Effector CD4-positive, alpha-beta T cell (primary cell): ENCODE measurements at places on chromosomes 16 and 17.

- no peak for DNase-seq
Observed at GRCh38 chr17:81651692-81652091, 4.7 kb downstream of the PDE6G start.

DNA sequence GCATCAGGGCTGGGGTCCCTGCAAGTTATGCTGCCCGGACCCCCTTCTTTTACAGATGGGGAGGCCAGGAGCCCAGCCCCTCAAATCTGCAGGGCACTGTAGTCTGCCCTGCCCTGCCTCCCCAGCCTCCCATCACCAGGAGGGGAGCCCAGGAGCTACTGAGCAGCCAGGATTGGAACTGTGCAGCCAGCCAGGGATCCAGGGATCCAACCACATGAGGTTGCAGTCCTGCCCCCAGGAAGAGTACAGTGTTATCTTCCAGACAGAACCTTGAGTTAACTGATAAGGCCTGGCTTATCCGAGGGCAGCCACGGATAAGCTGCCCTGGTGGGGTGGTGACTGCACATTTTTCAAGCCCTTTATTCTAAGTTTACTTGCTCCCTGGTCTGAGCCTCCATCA lies 11.4 kb upstream of the NDRG4 start:
- no peak for DNase-seq

GRCh38 chr17:70622368-70623260 lies 453.3 kb downstream of the KCNJ2 start:
- DNase-seq = no peak

- DNase-seq = peak; percentile 72
Observed at GRCh38 chr16:3074860-3075522, 9.6 kb downstream of the IL32 start.

DNA sequence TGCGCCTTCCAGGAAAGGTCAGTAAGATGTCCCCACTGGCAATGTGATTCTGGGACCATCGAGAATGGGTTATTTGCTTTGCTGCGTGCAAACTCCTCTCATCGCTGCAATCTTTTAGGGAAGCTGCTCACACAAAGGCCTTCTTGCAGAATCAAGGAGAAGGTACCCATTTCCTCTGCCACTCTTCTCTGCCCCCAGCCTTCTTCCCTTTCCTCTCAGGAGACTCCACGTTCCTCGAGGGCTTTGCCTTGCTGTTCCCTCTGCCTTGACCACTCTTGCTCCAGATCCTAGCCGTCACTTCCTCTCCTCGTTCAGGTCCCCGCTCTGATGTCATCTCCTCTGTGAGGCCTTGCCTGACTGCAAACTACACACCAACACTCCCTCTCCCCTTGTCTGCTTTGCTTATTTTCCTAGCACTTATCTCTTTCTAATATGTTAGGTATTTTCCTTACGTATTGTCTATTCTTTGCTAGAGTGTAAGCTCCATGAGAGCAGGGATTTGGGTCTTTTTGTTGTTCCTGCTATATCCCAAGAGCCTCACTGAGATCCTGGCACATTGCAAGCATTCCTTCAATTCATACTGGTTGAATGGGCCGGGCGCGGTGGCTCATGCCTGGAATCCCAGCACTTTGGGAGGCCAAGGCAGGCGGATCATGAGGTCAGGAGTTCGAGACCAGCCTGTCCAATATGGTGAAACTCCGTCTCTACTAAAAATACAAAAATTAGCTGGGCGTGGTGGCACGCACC lies 5.3 kb upstream of the CRK start:
- DNase-seq = no peak

- no peak for DNase-seq
Observed at GRCh38 chr16:50248845-50249244, 17.5 kb upstream of the ADCY7 start.

DNA sequence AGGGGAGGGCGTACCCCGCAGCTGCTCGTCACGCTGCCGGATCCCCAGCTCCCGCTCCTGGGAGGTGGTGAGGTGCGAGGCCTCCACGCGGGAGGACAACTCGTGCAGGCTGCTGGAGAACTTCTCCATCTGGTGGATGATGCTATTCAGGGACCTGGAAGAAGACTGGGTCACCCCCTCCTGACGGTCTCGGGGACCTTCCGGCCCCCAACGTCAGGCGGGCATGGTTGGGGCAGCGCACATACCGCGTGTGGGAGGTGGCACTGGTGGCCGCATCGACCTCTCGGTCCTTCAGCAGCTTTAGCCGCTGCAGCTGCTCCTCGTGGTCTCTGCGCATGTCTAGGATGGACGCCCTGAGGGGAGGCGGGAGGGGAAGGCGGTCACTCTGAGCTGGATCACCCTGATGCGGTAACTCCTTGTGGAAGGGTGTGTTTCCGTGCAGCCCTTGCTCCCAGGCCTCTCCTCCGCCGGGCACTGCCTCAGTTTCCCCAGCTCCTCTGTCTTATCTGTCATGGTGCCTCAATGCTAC lies 13.3 kb upstream of the MRPL38 start:
- no peak for DNase-seq

DNA sequence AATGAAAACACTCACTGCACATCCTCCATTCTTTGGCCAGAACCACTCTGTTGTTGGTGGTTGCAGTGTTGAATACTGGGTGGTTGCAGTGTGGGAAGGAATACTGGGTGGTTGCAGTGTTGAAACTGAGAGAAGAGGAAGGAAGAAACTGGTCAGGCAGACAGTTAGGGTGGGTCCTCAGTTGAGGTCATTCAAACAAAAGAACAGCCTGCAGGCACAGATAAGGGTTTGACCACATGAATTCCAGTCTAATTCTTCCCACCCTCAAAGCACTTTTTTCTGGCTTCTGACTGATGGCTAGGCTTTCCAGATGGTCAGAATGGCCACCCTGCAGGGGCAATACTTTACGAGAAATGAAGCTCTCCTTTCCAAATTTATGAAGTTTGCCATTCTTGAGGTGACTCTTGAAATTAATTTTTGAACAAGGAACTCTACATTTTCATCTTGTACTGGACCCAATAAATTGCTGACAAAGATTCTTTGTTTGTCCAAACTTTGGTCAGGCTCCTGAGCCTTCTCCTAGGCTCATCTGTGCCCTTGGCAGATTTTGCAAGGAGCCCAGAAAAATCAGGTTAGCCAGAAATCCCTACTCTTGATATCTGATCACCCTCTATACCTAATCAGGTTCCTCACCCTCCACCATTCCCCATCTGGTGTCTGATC lies 596.6 kb upstream of the CDH5 start:
- no peak for DNase-seq

- DNase-seq = no peak
Observed at GRCh38 chr16:59905606-59906005, 1171.5 kb upstream of the GOT2 start.

DNA sequence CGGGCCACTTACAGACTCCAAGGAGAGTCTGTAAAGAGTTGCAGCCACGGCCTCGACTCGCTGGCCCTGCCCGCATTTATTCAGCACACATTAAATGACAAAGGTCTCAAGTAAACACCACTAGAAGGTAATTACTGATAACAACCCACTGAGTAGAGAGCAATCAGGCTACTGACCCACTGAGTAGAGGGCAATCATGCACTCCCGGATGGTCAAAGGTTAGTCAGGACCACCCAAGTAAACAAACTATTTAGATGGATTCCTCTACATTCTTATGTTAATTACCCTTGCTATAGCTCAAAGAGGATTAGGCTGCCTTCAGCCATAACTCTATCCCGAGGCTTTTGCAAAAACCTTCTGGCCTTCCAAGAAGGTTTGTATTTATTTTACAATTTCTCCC lies 30.7 kb upstream of the ZNF267 start:
- no peak for DNase-seq

DNA sequence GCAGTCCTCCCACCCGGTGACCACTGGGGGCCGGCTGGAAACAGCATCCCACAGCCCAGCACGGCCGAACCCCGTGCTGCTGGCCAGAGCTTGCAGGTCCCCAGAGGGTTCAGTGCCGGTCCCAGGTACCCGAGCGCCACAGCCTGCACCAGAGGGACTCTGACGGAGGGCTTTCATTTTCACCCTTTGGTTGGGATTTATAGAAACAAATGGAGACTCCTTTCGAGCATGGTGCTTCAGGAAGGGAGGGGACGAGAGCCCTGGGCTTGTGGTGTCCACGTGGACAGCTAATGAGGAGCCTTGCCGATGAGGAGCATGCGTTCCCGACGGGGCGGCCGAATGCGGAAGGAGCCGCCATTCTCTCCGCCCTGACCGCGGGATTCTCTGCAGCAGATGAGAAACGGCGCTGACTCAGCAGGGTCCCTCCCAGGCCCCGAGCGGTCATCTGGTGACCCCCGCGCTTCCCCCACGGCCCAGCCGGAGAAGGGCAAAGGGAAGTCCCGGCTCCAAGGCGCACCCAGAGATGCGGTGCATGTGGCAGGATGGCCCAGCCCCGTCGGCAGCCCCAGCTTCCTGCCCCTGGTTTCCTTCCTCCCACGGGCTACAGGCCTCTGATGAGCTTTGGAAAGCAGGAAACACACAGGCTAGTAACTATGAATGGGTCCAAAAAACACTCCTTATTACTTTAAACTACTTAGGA lies 9.8 kb downstream of the SLC38A10 start:
- peak; percentile 32 for DNase-seq

DNA sequence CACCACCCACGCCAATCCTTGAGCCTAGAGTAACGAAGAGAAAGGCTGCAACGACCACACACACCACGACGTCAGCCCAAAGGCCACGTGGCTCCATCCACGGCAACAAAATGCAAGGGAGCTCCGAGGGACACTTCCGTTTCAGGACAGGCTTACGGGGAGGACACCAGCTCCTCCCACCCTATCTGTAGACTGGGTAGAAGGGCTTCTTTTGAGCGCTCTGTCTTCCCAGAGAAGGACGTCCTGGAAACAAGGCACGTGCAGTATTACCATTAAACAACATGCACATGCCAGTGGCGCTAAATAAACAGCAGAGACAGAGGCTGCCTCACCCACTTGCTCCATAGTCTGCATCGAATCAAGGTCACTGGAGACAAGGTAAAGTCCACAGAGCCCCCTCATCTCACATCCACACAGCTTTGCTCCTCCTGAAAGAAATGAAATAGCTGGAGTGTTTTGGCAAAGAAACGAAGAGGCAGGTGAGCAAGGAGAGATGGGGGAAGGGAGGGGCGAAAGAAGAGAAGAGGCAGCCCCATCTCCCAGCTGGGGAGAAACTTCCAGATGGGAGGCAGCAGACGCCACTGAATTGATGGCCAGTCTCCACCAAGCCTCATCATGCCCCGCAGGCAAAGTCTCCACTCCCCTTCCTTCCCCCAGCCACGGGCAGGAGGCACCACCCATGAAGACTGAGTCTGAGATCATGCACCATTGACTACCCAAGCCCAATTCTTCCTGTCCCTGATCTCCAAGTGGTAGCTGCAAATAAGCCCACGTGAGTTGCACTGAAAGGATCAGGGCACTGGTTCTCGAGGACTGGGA lies 24.0 kb downstream of the ZFHX3 start:
- DNase-seq = no peak

- no peak for DNase-seq
Observed at GRCh38 chr17:30391534-30391933, 12.8 kb downstream of the CPD start.

DNA sequence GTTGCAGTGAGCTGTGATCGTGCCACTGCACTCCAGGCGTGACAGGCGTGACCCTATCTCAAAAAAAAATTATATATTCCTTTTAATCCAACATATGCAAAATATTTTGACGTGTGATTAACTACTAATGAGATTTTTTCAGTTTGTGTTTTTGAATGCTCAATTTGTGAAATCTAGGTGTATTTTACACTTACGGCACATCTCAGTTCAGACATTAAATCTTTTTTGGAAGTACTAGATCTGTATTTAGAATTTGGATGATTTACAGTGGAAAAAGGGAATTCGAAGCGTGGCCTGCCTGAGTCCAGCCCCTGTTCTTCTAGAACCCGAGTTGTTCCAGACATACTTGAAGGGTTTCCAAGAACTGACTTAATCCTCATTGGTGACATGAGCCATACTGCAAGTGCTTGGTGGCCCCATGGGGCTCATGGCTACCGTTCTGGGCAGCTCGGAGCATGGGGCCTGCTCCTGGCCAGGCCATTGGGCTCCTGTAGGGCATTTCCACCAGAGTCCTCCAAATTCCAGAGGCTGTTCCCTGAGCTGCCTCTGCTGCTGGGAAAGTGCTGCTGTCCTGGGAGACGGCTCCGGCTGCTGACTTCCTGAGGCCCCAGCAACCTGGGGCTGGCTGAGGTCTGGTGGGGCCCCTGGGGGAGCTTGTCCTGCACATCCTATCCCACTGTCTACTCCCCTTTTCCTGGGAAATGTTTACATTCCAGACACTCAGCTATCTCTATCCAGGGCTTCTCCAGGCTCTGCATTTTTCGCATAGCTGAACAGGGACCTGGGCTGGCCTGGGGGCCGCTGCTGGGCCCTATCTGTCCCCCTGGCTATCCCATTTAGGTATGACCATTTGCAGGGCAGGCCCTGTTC lies 27.2 kb downstream of the LLGL2 start:
- no peak for DNase-seq

DNA sequence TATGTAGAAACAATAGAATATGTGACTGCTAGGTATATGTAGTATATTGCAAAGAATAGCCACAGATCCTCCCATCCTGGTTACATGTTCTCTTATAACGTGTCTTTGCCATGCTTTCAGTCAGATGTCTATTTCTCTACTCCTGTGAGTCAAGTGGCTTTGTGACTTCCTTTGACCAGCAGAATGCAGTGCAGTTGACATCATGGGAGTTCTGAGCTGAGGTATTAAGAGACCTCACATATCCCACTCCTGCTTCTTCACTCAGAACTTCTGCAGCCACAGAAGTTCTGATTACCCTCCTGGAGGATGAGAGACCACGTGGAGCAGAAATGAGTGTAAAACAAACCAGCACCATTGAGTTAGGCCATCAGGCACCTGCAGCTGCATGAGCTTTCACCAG lies 222.5 kb downstream of the PRKCA start:
- no peak for DNase-seq
